Fibroblast of pulmonary artery (primary cell): ENCODE measurements at places on chromosomes 4 and X.
A peak's percentile ranks its signal among the peaks of the same experiment; 100 is the strongest.

DNA sequence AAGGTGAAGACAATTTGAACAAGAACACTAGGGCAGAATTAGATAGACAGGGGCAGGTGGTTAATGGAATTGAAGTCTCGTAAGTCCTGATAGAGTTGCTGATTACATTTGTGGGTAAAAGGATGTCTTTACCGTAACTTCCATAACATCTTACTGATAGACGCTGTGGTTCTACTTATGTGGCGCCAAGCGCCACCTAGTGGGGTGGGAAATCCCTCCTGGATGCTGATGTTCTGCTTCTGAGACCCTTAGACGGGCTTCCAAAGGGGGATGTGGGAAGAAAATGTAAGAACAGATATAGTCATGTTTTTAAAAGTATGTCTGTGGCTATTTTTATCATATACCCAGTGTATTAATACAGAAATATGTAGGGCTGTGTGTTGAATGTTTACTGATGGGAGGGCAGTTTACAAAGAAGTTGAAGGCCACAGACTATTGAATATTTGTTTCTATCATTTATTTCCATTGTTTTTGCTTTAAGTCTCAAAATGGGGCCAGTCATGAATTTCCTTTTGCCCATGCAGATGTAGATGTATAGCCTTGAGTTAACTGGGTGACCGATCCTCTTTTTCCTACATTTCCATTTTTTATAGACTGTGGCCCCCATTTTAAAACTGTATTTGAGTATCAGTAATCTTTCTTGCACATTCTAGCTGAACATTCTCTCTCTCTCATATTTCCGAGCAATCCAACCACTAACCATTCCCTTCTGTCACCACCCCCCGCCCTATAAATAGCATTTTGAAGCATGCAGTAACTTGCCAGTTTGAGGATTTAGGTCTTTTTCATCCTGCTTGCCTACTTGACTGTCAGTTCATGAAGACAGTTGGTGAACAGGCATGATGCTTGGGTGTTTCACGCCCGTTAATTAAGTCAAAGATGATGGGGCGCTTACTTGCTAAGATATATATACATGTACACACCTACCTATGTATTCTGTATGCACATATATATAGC, 12.1 kb upstream of the TLR8 start:
- peak; percentile 20 for DNase-seq

- peak; percentile 92 for DNase-seq
These were observed 71.0 kb downstream of the SNCA start for GRCh38 chr4:89765966-89766365.

- DNase-seq, result no peak
These were observed 23.6 kb downstream of the SH3KBP1 start for GRCh38 chrX:19863857-19864223.

- DNase-seq, result no peak
These were observed 93.2 kb upstream of the PRKX start for GRCh38 chrX:3806630-3807029.

DNA sequence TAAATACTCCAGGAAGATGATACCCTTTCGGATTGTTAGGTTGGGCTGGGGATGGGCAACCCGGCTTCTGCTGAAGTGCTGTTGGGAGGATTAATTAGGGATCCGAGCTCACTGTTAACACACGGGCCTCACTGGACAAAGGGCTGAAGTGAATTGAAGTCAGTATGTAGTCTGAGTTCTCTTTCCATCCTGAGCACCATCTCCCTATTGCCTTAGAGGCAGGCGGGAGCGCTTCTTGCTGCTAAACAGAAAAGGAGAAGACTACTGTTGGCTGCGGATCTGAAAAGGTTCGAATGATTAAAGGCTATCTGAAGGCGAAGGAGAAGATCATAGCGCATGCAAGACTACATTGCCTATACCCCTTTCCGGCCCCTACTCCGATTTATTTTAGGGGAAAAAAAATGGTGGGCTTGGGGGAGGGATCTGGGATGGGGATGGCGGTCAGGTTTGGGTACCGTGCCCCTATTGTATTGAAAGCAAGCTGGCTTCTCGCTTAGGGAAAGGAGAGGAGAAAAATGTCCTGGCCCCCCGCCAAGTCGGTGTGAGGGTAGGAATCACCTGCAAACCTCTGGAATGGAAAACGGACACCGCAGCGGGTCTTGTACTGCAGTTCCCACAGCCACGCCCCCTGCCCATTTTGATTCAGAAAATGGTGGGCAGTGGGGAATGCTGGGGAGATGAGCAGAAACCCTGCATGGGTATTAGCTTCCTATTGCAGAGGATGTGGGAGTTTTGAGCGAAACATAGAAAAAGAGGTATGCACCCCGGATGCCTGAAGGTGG, 22.3 kb downstream of the MORF4L2 start:
- DNase-seq, result no peak

DNA sequence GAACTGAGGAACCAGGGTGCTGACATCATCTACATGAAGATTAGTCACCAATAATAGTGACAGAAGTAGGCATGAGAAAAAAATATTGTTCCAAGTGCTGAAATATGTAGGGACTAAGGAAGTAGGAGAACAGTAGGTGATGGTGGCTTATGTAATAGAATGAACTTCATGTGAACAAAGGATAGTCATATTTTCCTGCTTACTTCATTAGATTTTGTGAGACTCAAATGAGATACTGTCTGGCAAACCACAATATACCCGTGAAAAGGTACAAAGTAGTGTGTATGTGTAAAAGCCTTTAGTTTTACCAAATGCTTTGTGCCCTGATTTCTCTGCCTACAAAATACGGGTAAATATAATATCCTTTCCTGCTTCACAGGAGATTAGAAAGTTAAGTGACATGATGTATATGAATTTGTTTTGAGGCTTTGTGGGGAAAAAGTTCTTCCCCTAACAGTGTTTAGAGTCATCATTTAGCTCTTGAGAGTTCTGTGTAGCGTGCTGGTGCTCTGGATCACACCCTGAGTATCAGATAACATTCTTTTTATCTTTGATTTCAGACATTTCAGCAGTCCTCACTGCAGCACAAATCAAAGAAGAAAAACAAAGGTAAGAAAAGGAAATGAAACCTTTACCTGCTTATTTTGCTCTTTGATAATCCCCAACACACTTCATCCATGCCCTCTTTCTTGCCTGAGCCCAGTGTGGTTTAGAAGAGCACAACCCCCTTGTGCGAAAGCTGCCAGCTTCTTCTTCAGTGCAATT, 67.9 kb downstream of the KLHL34 start:
- no peak for DNase-seq

DNA sequence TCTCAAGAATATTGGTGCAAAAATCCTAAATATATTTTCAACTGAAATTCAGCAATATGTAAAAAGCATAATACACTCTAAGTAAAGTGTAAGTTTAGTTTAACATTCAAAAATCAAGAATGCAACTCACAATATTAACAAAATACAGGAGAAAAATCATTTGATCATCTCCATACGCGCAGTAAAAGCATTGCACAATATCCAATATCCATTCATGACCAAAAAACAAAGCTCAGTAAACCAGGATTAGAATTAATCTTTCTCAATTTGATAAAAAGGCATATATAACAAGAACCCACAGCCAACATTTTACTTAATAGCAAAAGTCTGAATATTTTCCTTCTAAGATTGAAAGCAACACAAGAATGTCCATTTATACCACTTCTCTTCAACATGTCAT, 48.3 kb upstream of the C4orf54 start:
- no peak for DNase-seq

DNA sequence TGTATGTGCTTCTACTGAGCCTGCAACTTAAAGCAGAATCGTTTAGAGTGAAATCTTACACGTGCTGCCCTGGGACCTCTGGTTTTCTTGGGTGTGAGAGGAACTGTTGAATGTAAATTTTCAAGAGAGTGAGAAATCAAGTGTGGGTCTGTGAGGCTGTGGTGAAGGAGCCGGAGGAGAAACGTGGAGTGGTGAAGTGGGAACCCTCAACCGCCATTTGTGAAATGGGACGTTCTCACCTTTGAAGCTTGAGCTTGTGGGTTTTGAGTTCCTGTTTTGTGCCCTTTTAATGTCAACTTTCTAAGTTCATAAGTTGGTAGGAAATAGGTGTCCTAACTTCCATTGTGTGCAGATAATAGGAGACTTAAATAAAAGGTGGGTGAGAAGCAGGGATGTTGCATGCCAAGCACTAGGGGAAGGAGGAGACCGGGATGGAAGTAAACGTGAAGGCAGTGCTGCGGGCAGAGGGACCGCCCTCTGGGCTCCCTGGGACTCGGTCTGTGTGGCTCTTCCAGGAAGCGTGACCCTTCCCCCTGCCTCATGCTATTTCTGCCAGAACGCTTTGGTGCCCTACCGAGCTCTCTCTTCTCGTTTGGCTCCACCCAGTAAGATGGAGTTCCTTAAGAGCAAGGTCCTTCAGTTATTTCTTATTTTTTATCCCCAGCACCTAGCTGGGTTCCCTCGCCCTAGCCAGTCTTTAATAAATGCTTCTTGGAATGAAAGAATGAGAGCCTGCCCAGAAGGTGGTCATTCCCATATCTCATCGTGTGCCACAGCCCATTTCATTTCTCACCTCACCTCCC, 56.0 kb downstream of the TMEM131L start:
- no peak for DNase-seq

DNA sequence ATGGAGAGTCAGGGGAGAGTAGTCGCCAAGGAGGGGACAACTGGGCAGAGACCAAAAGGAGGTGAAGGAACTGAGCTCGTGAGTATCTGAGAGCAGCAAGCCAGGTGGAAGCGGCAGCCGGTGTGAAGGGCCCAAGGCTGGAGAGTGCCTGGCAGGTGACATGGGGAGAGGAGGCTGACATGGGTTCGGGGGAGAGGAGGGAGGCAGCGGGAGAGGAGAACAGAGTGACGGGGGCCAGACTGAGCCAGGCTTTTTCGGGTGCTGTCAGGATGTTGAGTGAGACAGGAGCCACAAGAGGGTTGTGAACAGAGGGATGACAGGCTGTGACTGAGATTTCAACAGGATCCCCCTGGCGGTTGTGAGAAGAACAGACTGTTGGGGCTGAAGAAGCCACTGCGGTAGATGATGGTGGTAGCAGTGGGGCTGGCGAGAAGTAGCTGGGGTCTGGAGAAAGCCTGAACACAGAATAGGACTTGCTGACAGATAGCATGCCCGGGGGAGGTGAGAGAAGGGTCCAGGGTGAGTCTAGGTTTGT, 5.7 kb downstream of the ELK1 start:
- peak; percentile 63 for DNase-seq

DNA sequence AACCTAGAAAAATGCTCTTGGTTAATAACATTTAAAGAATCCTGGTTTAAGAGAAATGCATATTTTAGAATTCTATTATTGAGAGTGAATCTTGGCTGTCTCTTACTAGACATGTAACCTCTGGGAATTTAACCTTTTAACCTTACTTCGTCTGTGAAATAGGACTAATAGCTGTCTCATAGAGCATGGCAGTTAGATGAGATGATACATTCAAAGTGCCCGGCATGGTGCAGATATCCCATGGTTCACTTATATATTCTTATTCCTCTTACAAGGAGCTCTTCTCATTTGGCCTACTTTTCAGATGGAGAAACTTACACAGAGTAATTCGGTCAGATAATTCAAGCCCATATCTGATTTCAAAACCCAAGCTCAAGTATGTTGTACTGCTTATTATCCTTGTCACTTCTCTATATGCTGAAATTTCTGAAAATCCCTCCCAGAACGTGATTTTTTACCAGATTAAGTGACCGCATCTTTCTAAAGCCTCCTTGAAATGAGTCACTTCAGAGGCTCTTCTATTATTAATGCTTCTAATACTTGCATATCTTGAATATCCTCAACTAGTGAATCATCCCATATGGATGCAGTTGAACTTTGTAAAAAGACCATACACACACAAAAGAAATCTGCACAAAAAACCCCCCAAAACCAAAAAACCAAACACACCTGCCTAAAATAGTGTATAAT, 4.9 kb downstream of the CDKN2AIP start:
- DNase-seq, result peak; percentile 69

- DNase-seq, result peak; percentile 45
These were observed 268.0 kb downstream of the ADGRL3 start for GRCh38 chr4:61468024-61468720.

GRCh38 chr4:153074936-153075630, 129.2 kb upstream of the TRIM2 start:
- no peak for DNase-seq

DNA sequence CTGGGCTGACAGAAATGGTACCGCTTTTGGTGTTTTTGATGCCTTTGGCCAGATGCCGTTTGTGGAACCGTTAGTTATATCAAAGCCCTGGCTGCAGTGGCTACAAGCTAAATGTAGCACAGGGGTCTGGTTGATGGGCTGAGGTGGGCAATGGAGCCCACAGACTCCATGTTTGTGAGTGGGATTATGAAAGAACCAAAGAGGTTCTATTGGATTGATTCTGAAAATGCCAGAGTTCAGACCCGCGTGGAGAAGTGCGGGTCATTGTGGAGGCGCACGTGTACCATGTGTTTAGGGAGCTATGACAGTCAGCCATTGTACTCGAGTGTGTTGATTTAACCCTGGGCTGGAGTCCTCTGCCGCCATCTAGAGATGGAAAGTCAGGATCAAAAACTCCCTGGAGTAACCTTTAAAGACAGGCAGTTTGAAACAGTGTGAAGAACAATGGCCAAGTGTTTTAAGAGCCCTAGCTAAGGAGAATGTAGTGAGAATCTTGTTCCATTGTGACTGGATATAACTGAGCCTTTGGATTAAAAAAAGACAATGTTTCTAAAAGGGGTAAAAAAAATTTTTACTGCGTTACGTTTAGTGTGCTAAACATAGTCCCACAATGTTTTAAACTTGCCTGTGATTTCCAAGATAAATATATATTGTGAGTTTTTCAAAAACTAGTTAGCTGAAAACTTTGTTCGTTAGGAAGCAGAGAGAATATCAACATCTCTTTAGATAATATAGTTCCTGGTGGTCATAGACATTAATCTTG, 12.7 kb downstream of the ART3 start:
- peak; percentile 74 for DNase-seq

DNA sequence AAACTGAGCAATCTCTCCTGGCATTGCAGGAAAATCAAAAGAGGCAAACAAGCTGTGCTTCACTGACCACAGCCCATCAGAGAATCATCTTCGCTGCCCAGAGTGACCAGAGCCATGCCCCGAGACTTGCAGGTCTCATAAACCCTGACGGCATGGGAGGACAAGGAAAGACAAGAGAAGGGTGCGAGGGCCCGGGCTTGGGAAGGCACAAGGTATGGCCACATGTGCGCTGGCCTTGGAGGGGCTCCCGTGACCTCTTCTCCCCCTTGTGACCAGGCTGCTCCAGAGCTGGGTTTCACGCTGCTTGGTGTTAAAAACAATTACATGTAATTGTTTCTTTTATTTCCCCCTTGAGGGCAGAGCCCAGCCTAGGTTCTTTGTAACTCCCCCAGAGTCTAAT, 20.8 kb downstream of the DCTD start:
- DNase-seq, result no peak

DNA sequence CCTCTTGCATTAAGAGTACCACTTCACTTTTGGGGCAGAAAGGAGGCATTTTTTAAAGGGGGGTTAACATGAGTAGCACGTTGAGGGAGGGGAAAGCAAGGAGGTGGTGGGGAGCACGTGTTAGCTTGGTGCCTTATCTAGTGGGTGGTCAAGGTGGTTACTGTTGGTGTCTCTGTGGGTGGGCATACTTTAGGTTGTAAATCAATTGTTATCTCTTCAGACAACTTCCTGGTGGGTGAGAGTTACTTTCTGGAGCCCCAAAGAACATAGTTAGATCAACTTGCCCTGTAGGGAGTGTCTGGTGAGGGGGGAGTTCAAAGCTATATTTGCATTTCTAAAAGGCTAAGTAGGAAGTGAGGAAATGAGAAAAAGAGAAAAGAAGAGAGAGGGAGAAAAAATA, 297.7 kb upstream of the CLNK start:
- DNase-seq, result no peak
